ENCODE measurements at places on chromosomes 12 and 14. TPM values are rescaled to one million over a fixed set of nuclear protein-coding genes. Genes with fewer than 3 reads are reported as not detected.

- DNase-seq: no peak
Measured at GRCh38 chr14:95316821-95317220, 2.9 kb downstream of the CLMN start.

- no peak for DNase-seq
Measured at GRCh38 chr14:28758253-28758884, 8.2 kb upstream of the FOXG1 start.

Gene TMEM179
- 1.3 TPM for polyA plus RNA-seq

DNA sequence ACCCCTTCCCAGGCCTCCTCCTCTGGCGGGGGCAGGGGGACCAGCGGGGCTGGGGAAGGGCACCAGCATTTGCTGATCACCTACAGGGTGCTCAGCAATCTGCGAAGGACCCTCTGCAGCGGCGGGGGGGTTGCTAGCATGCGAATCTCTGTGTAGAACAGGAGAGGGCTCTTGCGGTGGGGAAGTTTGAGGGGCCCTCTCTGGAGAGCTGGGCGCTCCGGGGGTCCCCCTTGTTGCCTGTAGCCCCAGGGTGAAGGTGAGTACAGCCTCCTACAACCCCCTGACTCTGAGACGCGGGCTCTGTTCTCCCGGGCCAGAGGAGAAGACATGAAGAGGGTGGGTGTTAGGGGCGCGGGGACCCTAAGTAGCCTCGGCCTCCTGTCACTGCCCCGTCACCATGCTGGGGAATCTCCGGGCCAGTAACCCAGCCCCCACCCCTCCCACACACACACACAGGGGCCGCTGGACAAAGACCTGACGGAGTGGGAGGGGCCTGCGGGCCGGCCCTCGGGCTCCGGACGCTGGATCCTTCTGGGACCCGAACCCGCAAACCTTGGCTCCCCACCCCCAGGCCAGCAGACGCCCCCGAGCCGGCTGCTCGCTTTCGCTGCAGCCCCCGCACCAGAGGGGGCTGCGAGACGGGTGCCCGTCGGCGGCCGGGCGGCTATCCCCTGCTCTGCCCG is 734 bp downstream of the FIGNL2 start:
- no peak for DNase-seq

Gene MTA1
- polyA plus RNA-seq: 122 TPM

Gene PLEKHD1
- polyA plus RNA-seq: 3.8 TPM

Gene C1QL4
- polyA plus RNA-seq: 1.3 TPM

Gene RIN3
- 8.3 TPM for polyA plus RNA-seq

Gene CELA1
- polyA plus RNA-seq: not detected

DNA sequence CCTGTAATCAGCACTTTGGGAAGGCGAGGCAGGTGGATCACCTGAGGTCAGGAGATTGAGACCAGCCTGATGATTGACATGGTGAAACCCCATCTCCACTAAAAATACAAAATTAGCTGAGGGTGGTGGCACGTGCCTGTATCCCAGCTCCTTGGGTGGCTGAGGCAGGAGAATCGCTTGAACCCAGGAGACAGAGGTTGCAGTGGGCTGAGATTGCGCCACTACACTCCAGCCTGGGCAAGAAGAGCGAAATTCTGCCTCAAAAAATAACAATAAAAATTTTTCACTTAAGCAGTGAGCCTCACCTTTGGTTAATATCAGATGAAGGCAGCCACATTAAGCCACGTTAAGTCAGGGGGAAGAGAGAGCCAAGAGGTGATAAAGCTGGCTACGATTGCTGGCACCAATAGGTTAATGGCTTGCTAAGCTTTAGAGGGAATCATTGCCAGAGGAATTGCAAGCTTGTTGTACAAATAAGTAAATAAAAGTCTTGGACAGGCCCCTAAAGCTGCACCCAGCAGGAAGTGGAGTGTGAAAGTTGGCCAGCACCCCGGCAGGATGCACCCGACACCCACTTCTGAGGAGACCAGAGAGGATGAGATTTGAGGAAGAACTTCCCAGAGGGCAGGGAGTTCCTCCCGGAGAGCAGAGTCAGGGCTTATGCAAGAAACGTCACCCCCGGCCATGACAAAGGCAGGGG is 41.3 kb upstream of the TESC start:
- DNase-seq: no peak

- DNase-seq: no peak
Measured at GRCh38 chr14:88625671-88626070, 62.8 kb downstream of the ZC3H14 start.

Gene FBXO21
- 57.4 TPM for polyA plus RNA-seq
